ENCODE measurements at places on chromosomes 1 and 21.

GRCh38 chr21:41187537-41188025 lies 19.6 kb downstream of the BACE2 start:
- no peak for DNase-seq

DNA sequence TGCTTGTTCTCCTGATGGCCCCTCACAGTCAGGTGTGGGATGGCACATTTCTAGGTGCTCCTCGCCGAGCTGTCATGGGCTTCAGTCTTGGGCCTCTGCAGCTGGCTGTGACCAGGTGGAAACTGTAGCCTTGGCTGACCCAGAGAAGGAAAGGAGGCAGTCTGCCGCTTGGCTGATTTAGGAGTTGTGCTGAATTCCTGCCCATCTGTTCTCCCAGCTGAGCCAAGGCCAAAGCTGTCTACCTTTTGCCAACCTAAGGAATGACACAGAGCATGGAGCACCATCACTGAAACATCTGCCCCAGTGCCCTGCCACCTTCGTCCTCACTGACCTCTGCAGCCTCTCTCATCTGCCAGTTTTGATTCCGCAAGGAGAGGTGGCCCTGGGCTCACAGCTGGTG lies 27.9 kb downstream of the UTP25 start:
- DNase-seq: no peak

DNA sequence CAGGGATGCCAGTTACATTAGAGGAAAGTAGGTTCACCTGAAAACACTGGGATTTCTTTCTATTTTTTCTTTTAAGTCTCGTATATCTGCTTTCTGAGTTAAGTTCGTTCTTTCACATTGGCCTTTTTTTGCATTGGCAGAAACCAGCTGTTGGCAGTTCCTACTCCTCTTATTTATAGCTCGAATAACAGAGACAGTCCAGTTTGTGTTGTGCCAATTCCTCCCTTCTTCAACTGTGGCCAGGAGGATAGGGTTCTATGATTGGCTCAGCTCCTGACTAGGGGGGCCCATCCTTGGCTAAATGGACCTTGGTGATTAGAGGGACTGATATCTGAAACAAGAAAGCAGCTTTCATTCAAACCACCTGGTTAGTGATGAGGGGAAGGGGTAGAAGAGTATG lies 115.8 kb downstream of the RPS6KC1 start:
- DNase-seq: no peak

- DNase-seq: no peak
These were observed 668.6 kb upstream of the NCAM2 start for GRCh38 chr21:20329636-20330035.

DNA sequence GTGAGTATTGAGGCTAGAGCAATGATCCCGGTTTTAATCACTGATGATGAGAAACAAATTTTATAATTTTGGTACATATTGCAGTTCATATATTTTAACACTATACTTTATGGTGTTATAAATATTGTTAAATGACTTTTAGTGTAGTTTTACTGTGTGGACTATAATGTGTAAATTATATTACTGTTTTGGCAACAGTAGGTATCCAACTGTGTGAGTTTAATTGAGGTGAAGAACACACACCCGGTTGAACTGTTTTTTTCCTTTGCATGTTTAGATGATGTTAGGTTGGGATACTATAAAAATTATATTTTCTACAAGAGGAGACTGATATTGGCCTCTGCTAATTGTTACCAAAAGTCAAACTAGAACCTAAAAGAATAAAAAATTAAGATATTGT lies 166.5 kb downstream of the SDCCAG8 start:
- no peak for DNase-seq

- peak; percentile 55 for DNase-seq
These were observed 39.9 kb downstream of the SERBP1 start for GRCh38 chr1:67390041-67390887.

- DNase-seq: no peak
These were observed 233 bp downstream of the ADAMTS5 start for GRCh38 chr21:26966649-26967061.

- DNase-seq: no peak
These were observed 560.5 kb upstream of the NR5A2 start for GRCh38 chr1:199466961-199467360.

GRCh38 chr1:21021311-21021710 lies 155.4 kb downstream of the EIF4G3 start:
- no peak for DNase-seq

DNA sequence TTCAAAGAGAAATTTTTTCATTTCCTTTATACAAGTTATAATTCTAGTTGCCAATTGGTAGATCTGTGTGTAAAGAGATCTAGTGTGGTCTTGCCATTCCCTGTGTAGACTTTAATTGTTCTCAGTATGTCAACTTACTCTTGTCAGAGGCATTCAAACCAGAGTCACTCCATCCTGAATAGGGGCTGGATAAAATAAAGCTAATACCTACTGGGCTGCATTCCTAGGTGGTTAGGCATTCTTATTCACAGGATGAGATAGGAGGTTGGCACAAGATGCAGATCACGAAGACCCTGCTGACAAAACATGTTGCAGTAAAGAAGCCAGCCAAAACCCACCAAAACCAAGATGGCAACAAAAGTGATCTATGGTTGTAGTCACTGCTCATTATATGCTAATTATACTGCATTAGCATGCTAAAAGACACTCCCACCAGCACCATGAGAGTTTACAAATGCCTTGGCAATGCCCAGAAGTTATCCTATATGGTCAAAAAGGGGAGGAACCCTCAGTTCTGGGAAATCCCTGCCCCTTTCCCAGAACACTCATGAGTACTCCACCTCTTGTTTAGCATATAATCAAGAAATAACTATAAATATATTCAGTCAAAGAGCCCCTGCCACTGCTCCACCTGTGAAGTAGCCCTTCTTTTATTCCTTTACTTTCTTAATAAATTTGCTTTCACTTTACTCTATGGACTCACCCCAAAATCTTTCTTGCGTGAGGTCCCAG lies 74.0 kb upstream of the ADAMTS5 start:
- DNase-seq: no peak

DNA sequence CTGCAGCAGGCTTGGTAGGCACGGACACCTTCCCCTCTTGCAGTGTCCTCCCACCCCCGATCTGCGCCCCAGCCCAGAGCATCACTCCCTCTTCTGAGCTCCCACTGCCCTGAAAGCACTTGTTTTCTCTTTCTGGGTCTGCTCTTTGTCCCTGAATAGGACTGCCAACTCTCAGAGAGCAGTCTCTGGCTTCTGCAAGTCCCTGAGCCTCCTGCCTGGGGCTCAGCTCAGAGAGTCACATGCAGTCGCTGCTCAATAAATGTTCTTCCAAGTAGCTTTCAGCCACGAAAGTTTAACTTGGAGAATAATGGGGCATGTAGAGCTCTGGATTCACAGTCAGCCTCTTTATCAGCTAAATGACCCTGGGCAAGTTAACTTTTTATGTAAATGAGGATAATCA lies 205.6 kb downstream of the HIVEP3 start:
- DNase-seq: no peak

GRCh38 chr1:175543447-175543846 lies 199.9 kb downstream of the TNR start:
- no peak for DNase-seq

DNA sequence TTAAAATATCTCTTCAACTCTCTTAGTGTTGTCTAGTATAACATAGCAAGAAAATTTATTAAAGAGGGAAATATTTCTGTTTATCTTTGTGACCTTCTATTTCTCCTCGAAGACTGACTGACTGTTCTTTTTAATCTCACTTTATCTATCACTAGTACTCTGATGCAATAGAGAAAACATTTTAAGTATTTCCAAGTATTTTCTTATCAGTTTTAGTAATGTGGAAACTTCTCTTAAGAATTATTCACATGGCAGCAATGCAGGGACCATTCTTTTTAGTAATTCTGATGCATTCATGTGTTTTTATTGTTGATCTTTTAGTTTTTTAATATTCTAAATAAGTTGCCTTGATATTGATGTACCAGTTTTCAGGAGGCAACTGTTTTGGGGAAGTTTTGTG lies 115.7 kb downstream of the NEK7 start:
- DNase-seq: no peak

DNA sequence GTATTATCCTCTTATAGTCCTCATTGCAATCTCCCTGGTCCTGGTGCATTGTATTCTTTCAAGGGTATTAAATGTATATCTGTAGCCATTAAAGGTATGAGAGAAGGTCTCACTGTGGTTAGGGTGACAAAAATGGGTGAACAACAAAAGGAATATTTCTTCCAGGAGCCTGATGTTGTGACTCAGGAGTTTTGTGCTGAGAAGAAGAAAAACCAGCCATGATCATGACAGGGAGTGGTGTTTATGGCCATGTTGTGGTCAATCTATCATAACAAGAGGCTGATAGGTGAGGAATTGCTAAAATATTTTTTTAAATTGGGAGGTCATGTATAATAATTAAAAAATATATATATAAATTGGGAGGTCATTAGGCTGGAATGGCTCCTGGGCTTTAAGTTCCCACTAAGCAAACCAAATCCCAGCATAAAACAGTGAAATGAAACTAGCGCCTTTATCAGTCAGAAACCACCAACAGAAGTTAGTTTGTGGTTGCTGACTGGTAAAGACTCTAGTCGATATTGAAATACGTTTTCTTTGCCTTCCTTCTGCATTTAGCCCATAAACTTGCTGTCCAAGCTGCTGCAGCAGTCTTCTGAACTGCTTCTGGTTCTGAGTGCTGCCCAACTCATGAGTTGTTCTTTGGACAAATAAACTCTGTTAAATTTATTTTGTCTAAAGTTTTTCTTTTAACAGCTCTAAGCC lies 60.3 kb downstream of the TBX19 start:
- DNase-seq: no peak

DNA sequence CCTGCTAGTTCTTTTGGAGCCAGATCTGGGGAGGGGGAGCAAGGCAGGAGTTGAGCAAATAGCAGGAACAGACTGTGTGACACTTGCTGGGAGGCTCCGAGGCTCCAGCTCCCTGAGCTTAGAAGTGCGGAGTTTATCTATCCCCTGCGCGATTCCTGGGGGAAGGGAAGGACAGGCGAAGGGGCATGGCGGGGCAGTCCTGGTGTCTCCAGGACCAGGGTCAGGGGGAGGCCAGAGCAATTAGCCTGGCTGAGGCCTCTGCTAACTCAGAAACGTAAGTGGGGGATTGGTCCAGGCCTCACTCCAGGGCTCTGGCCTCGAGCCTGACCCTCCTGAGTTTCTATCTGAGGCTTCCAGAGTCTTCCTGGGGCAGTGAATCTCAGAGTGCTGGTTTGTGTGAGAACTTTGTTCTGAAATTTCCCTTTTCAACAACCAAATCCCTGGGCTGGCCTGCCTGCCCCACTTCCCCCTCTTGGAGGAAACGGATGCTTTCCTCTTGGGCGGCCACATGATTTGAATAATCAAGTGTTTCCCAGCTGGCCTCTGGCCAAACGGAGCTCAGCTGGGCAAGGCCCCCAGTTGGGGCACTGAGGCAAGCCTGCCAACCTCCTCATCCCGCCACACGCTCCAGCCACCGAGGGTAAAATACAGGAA lies 15.6 kb downstream of the ALPL start:
- no peak for DNase-seq

GRCh38 chr21:21039624-21040170 lies 41.5 kb downstream of the NCAM2 start:
- DNase-seq: no peak

GRCh38 chr1:30474818-30475200 lies 248.6 kb downstream of the MATN1 start:
- no peak for DNase-seq

DNA sequence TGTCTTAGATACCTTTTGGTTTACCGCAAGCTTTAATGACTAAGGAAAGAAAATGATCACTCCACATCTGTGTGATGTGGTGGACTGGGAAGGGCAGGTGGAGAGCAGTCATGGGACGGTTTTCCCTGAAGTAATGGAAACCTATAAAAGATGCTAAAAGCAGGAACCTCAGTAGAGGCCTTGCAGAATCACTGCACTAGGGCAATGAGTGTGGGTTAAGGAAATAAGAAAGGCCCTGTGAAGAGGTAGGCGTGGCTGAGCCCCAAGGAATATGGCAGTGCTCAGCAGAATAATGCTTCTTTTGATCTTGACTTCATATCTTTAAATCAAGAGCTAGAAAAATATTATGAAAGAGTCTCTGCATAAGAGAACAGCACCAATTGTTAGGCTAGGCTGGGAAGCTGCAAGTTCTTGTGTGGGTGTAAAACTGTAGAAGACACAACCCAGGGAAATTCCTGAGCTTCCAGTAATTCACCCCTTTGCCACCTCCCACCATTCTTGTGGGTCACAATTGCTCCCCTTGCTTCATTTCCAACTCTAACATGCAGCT lies 49.9 kb downstream of the CLCA4 start:
- DNase-seq: no peak

- no peak for DNase-seq
These were observed 114.8 kb downstream of the LRRIQ3 start for GRCh38 chr1:74083128-74083527.

- DNase-seq: peak; percentile 68
These were observed 26.2 kb upstream of the A3GALT2 start for GRCh38 chr1:33346927-33347649.

- DNase-seq: no peak
These were observed at the start of gene CLCA4 for GRCh38 chr1:86546787-86547221. Gene CLCA4 (plus strand): TSS chr1:86547078. CDS start chr1:86547120, 42 bp downstream.

- DNase-seq: no peak
These were observed 9.6 kb downstream of the ZNF648 start for GRCh38 chr1:182051938-182052337.

DNA sequence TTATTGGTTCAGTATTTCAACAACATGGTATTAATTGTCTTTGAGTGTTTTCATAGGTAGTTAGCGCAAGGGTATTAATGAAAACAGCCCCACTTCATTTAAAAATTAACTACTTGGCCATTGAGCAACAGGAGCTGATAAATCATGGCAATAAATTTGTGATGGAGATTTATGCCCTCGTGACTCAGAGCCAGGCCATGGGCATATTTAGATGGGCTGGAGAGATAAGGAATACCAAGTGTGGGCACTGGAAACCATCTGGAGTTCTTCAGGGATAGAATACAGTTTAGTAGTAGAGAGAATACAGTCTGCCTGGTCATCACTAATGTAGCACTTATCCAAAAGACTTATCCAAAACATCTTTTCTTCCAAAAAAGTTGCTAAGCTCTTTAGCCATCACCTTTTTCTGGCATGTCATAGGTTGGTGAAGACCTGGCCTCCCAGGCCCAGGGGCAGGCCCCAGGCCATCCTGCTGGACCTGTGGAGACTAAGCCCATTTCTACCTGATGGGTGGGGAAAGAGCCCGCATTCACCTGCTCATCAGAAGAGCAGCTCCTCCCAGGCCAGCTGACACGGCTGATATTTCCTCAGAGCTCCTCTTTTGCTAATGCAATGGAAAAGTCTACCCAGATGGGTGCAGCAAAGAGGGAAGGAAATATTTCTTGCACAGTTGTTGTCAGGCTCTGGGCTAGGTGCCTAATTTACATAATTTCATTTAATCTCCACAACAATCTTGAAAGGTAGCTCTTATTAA lies 238.0 kb downstream of the TM2D1 start:
- no peak for DNase-seq

- DNase-seq: no peak
These were observed 101.8 kb downstream of the CD247 start for GRCh38 chr1:167416506-167416905.

DNA sequence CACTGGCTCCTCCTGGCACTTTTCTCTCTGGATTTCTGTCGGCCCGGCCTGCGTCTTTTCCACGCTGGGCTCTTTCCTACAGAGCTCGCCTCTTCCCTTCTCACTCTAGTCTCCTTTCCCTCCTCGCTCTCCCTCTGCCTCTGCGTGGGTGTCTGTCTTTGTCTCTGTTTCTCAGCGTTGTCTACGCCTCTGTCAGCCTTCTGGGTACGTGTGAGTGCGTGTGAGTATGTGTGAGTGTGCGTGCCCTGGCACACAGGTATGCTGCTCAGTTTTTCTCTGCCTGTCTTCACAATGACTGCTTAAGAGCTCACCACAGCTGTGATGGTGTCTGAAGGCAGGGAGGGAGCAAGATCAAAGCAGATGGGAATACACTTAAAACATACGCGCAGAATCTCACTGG lies 77.7 kb downstream of the KIRREL1 start:
- no peak for DNase-seq

GRCh38 chr1:220239966-220240365 lies 32.3 kb downstream of the RAB3GAP2 start:
- no peak for DNase-seq

Data from fibroblast of skin of left biceps (primary cell).